ENCODE measurements at places on chromosomes 13 and 19.
A peak's percentile ranks its signal among the peaks of the same experiment; 100 is the strongest.

GRCh38 chr13:77429320-77430142 lies 102.6 kb upstream of the MYCBP2 start:
- no peak for DNase-seq

DNA sequence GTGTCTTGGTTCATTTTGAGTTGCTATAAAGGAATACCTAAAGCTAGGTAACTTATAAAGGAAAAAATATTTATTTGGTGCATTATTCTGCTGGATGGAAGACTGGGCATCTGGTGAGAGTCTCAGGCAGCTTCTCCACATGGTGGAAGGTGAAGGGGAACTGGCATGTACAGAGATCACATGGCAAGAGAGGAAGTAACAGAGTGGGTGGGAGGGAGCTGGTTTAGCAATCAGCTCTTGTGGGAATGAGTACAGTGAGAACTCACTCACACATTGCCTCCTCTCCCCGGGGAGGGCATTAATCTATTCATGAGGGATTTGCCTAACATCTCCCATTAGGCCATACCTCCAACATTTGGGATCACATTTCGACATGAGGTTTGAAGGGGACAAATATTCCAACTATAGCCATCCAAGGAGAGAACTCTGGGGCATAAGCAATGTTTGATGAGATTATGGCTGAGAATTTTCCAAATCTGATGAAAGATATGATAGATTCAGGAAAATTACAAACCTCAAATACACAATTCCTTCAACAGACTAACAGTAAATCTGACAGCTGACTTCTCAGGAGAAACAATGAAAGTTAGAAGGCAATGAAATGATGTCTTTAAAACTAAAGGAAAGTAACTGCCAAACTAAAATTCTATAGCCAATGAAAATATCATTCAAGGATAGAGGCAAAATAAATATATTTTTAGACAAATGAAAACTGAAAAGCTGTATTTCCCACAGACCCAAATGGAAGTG lies 52.5 kb downstream of the MTUS2 start:
- DNase-seq, result no peak

DNA sequence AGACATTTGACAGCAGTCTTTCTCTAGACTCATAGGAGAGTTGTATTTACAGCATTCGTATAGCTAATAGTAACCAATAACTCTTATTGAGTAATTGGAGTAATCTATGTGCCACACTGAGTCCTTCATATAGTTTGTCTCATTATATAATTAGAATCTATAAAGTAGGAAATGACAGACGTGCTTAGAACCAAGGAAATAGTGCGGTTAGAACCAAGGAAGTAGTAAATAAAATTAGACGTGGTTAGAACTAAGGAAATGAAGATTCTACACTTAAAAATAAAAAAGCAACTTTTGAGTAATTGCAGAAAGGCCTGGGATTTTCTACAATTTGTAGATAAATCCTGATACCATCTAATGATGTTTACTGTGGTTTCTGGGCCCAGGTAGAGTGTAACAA lies 107.8 kb upstream of the TNFSF11 start:
- DNase-seq, result no peak

GRCh38 chr13:73777134-73777533 lies 357.1 kb downstream of the KLF12 start:
- no peak for DNase-seq

DNA sequence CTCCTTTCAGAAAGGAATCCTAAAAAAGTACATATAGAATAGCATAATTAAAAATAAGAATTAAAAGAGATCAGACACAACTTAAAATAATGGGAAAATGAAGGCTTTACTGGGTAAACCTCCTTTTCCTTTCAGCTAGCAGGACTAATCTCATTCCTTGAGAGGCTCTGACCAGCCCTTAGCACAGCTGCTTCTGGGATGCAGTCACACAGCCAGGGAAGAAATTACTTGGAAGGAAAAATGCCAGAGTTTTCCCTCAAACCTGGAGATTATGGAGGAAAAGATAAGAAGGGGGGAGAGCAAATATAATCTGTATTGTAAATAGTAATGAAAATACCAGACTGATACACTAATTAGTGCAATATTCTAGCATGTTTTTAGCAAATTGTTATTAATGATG lies 91.8 kb downstream of the LRCH1 start:
- DNase-seq, result no peak

GRCh38 chr13:99687723-99688397 lies 186.6 kb downstream of the TM9SF2 start:
- peak; percentile 58 for DNase-seq

- no peak for DNase-seq
These were observed 1435.2 kb downstream of the UQCRFS1 start for GRCh38 chr19:27777726-27778125.

- no peak for DNase-seq
These were observed 1993.2 kb downstream of the PCDH9 start for GRCh38 chr13:65236841-65237418.

- no peak for DNase-seq
These were observed 8.4 kb upstream of the RPS15 start for GRCh38 chr19:1429750-1430149.

All from kidney tubule cell (primary cell).